ENCODE measurements at places on chromosomes 2 and 18. TPM values are rescaled to one million over a fixed set of nuclear protein-coding genes. Genes with fewer than 3 reads are reported as not detected.
A peak's percentile ranks its signal among the peaks of the same experiment; 100 is the strongest.

The RAB17 gene
- 31.9 TPM for total RNA-seq

GRCh38 chr2:150156415-150156814, 331.1 kb downstream of the RND3 start:
- no peaks in the 10 kb centered on the region for H3K4me1 ChIP-seq
- no peak overlapping the region for H3K27ac ChIP-seq
- no peaks in the 10 kb centered on the region for H3K27me3 ChIP-seq
- no peaks in the 10 kb centered on the region for H3K36me3 ChIP-seq
- no peak for DNase-seq
- H3K4me3 ChIP-seq, result no peak overlapping the region

DNA sequence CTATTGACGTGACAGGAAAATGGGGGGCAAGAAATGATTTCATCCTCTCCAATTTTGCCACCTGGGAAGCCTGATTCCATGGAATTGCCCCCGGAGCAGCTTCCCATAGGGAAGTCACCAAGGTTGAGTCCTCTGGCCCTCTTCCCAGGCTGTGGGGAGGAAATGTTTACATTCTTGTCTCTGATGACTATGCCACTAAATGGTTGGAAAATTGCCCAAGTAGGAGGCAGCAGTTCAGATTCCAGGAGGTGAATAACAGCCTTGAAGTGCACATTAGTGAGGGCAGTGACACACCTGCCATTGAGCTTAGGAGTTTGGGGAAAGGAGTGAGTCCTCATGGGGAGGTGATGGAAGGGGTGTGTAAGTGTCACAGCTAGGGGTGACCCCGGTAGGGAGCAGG, 449.2 kb upstream of the DCC start:
- H3K27ac ChIP-seq, result no peak overlapping the region
- no peaks in the 10 kb centered on the region for H3K27me3 ChIP-seq
- H3K4me3 ChIP-seq, result no peak overlapping the region
- H3K36me3 ChIP-seq, result no peaks in the 10 kb centered on the region
- no peaks in the 10 kb centered on the region for H3K4me1 ChIP-seq

GRCh38 chr2:228239207-228239906, 57.9 kb upstream of the SPHKAP start:
- H3K4me1 ChIP-seq, result no peaks in the 10 kb centered on the region
- no peak for DNase-seq
- H3K27me3 ChIP-seq, result no peaks in the 10 kb centered on the region
- no peak overlapping the region for H3K27ac ChIP-seq

- no peak for DNase-seq
- no peaks in the 10 kb centered on the region for H3K36me3 ChIP-seq
- no peaks in the 10 kb centered on the region for H3K4me1 ChIP-seq
- no peak overlapping the region for H3K27ac ChIP-seq
Measured at GRCh38 chr2:24456599-24457556, 34.2 kb upstream of the NCOA1 start.

- no peak overlapping the region for H3K27ac ChIP-seq
- H3K27me3 ChIP-seq, result no peaks in the 10 kb centered on the region
- no peaks in the 10 kb centered on the region for H3K4me1 ChIP-seq
- H3K4me3 ChIP-seq, result no peak overlapping the region
Measured at GRCh38 chr18:8987241-8987640, 115.3 kb upstream of the NDUFV2 start.

DNA sequence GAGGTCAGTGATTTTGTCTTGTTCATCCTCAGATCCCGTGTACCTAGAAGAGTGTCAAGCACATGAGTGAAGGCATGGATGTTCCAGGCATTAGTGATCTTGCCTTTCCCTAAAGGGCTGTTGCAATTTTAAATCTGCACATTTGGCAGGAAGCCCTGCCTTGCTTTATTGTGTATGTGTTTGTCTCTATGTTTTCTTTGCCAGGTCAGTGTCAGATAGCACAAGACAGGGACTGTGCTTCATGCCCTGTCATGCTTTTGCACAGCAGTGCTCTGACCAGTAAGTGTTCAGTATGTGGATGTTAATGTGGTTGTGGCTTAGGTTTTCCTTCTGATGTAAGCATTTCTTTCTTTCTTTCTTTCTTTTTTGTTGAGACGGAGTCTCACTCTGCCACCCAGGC, 131.5 kb downstream of the RGPD3 start:
- H3K36me3 ChIP-seq, result peaks cover 2% of the 10 kb centered on the region
- H3K27me3 ChIP-seq, result no peaks in the 10 kb centered on the region
- no peak overlapping the region for H3K4me3 ChIP-seq
- no peak overlapping the region for H3K27ac ChIP-seq
- DNase-seq, result no peak

- no peaks in the 10 kb centered on the region for H3K4me1 ChIP-seq
- peaks cover 20% of the 10 kb centered on the region for H3K36me3 ChIP-seq
- no peak for DNase-seq
- no peak overlapping the region for H3K4me3 ChIP-seq
- H3K27me3 ChIP-seq, result no peaks in the 10 kb centered on the region
- no peak overlapping the region for H3K27ac ChIP-seq
Measured at GRCh38 chr2:146661473-146662096, 1183.2 kb upstream of the ACVR2A start.

- peaks cover 44% of the 10 kb centered on the region for H3K36me3 ChIP-seq
- no peak overlapping the region for H3K4me3 ChIP-seq
- peaks cover 5% of the 10 kb centered on the region for H3K4me1 ChIP-seq
- H3K27me3 ChIP-seq, result no peaks in the 10 kb centered on the region
- H3K27ac ChIP-seq, result no peak overlapping the region
- DNase-seq, result peak; percentile 4
Measured at GRCh38 chr2:70685771-70686171, 82.2 kb downstream of the ADD2 start.

DNA sequence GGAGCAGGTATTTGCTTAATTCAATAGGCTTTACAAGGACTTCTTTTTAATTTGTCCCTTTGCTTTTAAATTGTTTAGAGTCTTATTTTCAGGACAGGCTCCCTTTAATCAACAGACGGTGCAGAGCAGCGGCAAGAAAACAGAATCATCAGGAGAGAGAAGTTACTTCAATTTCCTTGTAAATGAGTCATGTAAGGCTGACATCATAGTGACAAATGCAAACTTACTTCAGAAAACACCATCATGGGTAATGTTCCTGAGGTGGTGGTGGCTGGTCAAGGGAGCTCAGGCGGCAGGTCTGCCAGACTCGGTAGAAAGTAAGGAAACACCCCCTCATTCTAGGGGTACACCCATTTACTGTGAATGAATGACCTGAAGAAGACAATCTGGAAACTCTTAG, 395.1 kb downstream of the FBXO15 start:
- no peak overlapping the region for H3K4me3 ChIP-seq
- DNase-seq, result no peak
- H3K36me3 ChIP-seq, result no peaks in the 10 kb centered on the region
- H3K27me3 ChIP-seq, result no peaks in the 10 kb centered on the region

- no peak for DNase-seq
- no peak overlapping the region for H3K4me3 ChIP-seq
- no peaks in the 10 kb centered on the region for H3K27me3 ChIP-seq
- no peaks in the 10 kb centered on the region for H3K4me1 ChIP-seq
Measured at GRCh38 chr2:33812707-33813106, 213.6 kb upstream of the FAM98A start.

DNA sequence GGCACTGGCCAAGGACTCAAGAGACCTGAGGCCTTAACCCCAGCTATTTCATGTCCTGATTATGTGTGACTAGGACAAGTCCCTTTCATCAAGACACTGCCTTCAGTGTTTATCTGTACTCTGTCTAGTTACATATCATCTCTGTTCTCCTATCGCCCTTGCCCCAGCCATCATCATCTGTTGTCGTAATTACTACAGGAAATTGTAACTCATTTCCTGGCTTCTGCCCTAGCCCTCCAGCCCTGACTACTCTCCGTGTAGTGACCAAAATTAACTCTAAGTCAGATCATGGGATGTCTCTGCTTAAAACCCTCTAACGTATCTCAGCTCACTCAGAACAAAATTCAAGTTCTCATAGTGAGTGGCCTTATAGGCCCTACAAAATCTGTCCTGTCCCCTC, 49.3 kb upstream of the LAPTM4A start:
- no peaks in the 10 kb centered on the region for H3K4me1 ChIP-seq
- H3K36me3 ChIP-seq, result no peaks in the 10 kb centered on the region
- no peaks in the 10 kb centered on the region for H3K27me3 ChIP-seq
- no peak overlapping the region for H3K27ac ChIP-seq
- DNase-seq, result no peak

GRCh38 chr18:76018210-76018609, 476.8 kb downstream of the ZNF516 start:
- H3K4me1 ChIP-seq, result no peaks in the 10 kb centered on the region
- H3K36me3 ChIP-seq, result peaks cover 2% of the 10 kb centered on the region
- DNase-seq, result no peak
- H3K4me3 ChIP-seq, result no peak overlapping the region
- H3K27ac ChIP-seq, result no peak overlapping the region

- H3K27ac ChIP-seq, result no peak overlapping the region
- DNase-seq, result no peak
- H3K4me1 ChIP-seq, result no peaks in the 10 kb centered on the region
- no peak overlapping the region for H3K4me3 ChIP-seq
Measured at GRCh38 chr18:13579874-13580273, 146.5 kb downstream of the FAM210A start.

DNA sequence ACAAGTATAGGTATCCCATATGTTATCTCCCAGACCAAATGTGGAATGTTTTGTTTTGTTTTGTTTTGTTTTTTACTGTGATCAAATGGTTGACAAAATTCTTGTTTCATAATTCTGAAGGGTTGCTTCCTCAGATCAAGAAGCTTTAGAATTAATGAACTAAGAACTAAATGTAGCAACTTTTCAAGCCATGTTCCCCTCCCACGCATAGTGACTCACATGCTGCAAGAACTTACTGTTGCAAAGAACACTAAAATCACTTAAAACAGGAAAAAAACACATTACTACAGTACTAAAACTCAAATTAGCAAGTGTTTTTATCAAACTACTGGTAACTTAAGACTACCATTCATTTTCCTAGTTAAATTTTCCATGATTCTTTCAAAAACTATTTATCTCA, 30.6 kb downstream of the HNRNPLL start:
- DNase-seq, result no peak
- no peaks in the 10 kb centered on the region for H3K27me3 ChIP-seq
- peaks cover 63% of the 10 kb centered on the region for H3K36me3 ChIP-seq
- H3K27ac ChIP-seq, result no peak overlapping the region
- no peak overlapping the region for H3K4me3 ChIP-seq

DNA sequence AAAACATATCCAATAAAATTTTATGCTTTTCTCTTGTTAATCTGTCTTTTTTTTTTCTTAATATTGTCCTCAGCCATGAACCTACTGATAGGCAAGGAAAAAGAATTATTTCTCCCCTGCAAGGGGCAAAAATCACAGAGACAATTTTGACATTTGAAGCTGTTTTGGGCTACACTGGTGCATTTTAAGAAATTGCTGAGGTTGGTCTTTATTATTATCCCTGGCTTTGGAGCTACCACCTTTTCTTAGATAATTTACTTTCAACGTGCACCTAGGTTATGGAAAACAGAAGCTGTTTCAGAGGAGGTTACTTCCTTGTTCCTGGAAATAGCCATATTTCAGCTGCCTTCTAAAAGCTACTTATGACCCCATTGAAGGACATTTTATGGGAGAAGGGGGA, 195.5 kb upstream of the KYNU start:
- no peak overlapping the region for H3K4me3 ChIP-seq
- H3K4me1 ChIP-seq, result no peaks in the 10 kb centered on the region
- H3K27me3 ChIP-seq, result no peaks in the 10 kb centered on the region
- H3K27ac ChIP-seq, result no peak overlapping the region
- no peaks in the 10 kb centered on the region for H3K36me3 ChIP-seq
- DNase-seq, result no peak

DNA sequence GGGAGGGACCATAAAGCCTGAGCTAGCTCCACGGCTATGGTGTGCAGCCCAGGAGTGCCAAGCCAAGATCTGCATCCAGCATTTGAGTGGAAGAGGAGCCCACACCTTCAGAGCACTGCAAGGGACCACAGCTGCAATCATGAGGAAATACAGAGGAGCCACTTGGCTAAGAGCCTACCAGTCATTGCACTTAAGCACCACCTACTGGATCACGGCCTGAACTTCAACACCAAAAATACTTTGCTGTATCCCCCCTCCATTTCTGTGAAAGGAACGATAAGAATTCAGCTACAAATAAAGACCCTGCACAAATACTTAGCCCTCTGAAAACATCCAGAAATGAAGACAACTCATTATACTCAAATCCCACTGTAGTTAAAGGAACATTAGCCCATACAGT, 545.3 kb downstream of the TSN start:
- no peak overlapping the region for H3K27ac ChIP-seq
- H3K4me3 ChIP-seq, result no peak overlapping the region

DNA sequence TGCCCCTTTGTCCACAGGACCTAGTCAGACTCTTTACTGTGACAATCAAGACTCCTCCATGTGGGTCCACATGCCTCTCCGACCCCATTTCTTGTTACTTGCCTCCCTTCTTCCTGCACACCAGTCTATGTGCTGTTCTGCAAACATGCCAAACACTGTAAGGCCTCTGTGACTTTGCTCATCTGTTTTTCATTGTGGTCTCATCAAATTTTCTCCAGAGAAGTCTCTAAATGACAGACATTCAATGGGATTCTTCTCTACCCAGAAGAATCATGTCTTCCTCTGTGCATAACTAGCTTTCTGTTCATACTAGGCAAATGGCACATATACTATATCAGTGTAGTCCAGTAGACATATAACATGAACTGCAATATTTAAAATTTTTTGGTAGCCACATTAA, 43.0 kb upstream of the KCNE4 start:
- H3K27me3 ChIP-seq, result no peaks in the 10 kb centered on the region
- no peaks in the 10 kb centered on the region for H3K36me3 ChIP-seq
- H3K27ac ChIP-seq, result no peak overlapping the region
- H3K4me1 ChIP-seq, result no peaks in the 10 kb centered on the region

DNA sequence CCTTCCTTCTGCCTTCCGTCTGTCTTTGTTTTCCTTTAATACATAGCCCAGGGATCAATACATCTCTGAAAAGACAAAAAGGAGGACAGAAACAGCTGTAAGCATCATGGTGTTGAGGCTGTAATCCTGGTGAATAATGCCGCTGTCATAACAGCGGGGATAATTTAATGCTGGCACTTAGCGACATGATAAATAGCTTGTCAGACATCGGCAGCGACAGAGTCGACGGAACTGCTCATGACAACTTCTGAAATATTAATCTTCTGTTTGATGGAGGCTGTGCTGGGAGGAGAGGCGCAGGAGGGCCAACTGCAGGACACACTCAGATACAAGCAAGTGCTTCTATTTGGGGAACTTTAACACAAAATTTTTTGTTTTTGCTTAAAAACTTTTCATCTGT, 602.2 kb downstream of the GALR1 start:
- H3K4me3 ChIP-seq, result no peak overlapping the region
- no peak for DNase-seq
- peaks cover 2% of the 10 kb centered on the region for H3K36me3 ChIP-seq

All from H9 (cell line).